ENCODE measurements at places on chromosomes 3 and 15.

DNA sequence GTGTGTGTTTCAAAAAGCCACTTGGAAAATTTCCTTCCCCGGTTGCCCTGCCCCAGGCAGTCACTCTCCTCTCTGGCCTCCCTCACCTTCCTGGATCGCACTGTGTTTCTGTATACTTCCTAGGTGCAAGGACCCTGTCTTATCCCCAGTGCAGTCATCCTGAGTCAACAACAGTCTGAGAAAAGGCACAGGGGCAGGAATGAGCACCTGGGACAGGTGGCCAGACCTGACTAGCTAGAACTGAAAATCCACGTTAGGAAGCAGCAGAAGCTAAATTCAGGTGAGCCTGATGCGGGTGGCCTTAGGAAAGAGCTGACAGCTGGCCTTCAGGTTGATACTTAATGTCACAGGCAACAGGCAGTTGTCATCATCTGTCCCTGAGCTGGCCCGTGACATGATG, 62.9 kb upstream of the VGLL4 start:
- no peak for DNase-seq

GRCh38 chr3:67947808-67948508, 293.5 kb upstream of the SUCLG2 start:
- DNase-seq = peak; percentile 64

GRCh38 chr3:33941804-33942203, 143.4 kb downstream of the PDCD6IP start:
- no peak for DNase-seq

- DNase-seq = no peak
Observed at GRCh38 chr3:113499081-113499480, 15.9 kb downstream of the SPICE1 start.

DNA sequence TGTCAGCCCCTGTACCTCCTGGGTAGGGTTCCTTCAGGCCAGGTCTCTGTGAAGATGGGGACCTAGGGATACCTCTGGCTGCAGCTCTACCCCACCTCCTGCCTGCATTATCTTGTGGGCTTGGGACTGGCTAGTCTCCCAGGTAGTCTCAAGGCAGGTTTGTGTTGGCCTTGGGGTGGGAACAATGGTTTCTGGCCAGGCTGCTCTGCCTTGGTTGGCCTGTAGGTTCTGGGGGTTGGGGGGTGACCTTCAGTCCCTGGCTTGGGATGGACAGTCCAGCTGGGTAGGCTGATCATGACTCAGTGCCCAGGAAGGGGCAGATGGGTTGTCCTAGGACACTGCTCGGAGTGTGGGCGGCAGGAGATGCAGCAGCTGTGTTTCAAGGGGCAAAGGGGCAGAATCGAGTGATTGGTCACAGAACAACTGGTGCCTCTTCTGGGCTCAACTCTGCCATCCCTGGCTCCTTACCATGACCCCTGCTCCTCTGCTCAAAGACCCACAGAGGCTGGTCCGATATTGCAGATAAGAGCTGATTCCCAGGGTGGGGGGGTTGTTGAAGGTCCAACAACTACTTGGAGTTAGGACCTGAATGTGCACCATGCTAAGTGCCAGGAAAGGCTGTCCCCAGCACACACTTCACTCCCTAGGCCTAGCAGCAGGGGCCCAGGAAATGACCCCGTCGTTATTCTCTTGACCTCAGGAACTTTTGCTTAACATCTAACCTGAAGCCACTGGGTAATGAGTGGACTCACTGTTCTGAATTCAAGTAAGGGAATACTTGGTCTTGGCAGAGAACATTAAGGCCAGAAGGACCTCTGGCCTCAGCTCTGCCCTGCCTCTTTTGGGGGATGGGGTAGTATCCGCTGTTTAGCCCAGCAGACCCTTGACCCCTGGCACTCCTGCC, 18.1 kb upstream of the BSN start:
- no peak for DNase-seq

GRCh38 chr15:71219645-71220044, 104.4 kb downstream of the THSD4 start:
- DNase-seq = no peak

GRCh38 chr15:31292391-31293015, 34.1 kb upstream of the KLF13 start:
- no peak for DNase-seq

DNA sequence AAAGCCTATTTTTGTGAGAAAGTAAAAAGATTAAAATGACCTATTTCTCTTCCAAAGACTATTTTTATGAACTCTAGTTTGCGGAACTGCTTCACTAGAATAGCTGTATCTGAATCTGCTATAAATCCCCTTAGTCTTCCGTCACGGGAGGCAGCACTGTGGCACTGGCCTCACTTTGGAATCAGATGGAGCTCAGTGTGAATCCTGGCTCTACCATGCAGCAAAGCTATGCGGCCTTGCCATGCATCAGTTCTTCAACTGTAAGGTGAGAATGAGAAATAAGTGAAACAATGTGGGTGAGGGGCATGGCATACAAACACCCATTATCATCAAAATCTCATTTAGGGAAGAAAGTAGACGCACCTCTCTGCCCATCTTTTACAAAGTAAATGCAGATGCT, 27.5 kb upstream of the CSPG5 start:
- no peak for DNase-seq

DNA sequence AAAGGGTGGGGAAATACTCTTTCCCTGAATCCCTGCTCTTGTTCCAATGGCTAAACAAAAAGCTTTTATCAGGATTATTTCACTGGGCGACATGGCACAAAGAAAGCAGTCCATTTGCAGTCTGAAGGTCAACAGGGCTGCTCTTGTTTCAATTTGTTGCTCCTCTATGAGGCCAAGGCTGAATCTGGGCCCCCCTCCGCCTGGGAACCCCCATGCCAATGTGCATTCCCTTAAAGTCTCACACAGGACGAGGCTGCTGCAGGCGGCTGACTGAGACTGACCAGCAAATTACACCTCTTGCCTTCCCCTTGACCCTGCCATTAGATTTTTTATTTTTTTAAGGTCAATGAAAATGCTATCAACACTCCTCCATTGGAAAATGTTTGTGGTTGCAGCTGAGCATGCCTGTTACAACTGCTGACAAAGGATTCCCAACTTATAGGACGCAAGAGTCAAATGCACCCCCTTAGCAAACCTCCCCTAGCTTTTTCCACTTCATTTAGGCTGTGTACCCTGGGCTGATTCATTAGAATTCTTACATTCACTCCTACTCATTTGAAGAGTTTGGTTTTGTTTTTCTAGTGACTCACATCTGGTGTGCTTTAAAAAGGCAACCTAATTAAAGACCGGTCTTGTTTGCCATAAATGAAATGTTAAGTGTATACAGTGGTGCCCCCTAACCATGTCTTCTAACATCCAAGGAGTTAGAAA, 60.8 kb upstream of the ARHGEF3 start:
- peak; percentile 25 for DNase-seq

GRCh38 chr3:85783291-85783690, 824.5 kb downstream of the CADM2 start:
- DNase-seq = no peak

- DNase-seq = no peak
Observed at GRCh38 chr3:32969656-32970055, 18.2 kb downstream of the CCR4 start.

- no peak for DNase-seq
Observed at GRCh38 chr15:55989383-55989782, 4.0 kb downstream of the NEDD4 start.

GRCh38 chr3:179921500-179921899, 115.2 kb downstream of the PEX5L start:
- no peak for DNase-seq

DNA sequence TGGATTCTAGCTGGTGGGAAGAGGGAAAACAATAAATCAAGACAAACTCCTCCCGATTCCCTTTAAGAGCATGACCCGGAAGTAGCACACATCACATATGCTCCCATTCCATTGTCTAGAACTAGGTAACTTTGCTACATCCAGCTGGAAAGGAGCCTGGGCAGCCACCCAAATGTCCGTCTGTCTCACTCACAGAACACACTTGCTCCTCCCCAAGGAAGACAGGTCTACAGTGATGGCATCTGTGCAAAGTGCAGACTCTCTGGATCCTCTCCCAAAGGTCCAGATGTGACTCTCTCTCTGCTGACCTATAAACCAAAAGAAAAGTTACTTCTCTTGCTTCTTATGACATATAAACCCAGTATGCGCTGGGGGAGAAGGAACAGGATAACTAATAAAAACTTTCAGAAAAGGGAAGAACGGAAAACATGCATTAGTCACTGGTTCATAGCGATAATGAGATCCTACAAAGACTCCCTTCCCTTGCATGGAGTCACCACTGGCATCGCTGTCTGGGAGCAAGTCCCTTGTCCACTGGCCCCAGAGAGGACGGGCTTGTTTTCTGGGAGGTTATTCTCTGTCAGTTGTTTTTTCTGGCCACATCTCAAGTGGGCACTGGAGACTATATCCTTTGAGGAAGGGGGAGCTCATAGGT, 29.8 kb upstream of the EPHB3 start:
- no peak for DNase-seq

DNA sequence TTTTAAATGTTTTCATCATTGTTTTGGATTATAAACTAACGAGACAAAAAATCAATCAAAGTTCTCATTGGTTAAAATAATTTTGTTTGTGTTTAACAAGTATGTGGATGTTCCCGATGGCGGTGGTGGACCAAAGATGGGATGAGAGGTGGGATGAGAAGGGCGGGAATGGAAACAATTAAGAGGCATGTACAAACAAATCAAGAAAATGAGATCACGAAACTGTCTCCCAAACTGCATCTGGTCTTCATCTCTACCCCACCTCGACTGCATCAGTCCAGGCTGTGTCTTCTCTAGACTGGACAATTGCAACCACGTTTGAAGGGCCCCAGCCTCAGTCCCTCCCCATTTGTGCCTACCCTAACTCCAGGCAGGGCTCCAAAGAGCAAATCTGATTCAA, 56.1 kb downstream of the SLC12A8 start:
- no peak for DNase-seq

DNA sequence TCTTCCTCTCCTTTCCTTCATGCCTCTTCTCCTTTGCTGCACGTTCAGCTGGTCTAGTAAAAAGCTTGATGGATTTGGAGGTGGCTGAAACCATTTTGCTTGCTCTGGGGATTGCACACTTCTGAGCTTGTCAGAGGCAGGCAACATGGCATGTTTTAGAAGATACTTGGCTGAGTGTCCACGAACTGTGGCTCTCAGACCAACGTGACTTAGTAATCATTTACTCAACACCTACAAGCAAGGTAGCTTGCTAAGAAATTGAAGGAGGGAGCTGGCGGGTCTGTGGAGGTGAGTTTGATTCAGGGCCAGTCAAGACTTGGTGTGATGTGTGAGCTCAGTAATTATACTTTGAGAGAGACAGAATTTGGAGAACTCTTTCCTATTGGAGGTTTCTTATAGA, 196.0 kb downstream of the LPP start:
- no peak for DNase-seq

- DNase-seq = no peak
Observed at GRCh38 chr3:127053026-127053425, 70.1 kb downstream of the PLXNA1 start.

GRCh38 chr3:127903611-127904375, 11.2 kb upstream of the KBTBD12 start:
- DNase-seq = no peak

DNA sequence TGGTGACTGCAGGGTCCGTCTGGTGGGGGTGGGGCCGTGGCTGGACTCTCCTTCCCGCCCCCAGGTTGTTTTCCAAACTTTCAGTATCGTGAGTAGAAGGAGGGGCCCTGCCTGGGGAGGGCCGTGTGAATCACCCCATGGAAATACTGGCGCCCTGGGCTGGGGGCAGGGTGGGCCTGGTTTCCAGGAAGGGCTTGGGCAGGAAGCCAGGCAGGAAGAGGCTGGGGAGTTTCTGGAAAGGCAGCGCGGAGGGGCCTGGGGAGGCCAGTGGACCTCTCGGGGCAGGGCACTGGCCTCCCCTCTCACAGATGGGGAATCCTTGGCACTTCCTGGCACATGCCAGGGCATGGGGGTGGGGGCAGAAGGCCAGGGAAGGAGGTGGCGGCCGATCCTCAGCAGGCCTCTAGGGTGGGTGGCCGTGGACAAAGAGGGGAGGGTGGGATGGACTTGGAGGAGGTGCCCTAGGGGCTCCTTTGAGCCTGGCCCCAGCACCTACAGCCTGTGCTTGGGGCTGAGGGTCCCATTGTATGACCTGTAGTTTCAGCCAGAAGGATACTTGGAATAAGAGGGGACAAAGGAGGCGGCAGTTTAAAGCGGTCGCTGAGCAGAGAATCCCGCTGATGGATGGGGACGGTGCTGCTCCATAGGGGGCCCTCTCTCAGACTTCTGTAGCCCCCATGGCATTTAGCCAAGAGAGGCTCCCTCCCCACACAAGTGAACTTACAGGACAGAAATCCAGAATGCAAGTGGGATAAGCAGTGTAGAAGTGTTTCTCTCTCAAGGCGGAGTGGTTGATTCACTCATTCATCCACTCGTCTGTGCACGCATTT, 56.5 kb upstream of the GATA2 start:
- DNase-seq = no peak

GRCh38 chr3:20668411-20668810, 482.4 kb upstream of the SGO1 start:
- DNase-seq = no peak

DNA sequence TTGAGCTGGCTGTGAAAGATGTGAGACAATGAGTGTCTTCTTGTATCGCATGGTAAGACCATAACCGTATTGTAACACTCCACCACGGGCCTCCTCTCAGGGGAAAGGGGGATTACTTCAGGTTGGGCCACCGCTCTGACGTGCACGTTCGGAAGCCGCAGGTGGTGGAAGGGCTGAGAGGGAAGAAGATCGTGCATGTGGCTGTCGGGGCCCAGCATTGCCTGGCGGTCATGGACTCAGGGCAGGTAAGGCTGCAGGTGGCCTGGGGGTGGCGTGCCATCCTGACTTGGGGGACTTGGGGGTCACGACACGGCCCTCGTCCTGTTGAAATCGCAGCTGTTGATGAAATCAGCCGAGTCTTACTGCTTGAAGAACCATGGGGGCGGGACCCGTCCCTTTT, 87.3 kb upstream of the FAN1 start:
- DNase-seq = no peak

GRCh38 chr3:154743418-154743817, 313.4 kb upstream of the GPR149 start:
- no peak for DNase-seq

DNA sequence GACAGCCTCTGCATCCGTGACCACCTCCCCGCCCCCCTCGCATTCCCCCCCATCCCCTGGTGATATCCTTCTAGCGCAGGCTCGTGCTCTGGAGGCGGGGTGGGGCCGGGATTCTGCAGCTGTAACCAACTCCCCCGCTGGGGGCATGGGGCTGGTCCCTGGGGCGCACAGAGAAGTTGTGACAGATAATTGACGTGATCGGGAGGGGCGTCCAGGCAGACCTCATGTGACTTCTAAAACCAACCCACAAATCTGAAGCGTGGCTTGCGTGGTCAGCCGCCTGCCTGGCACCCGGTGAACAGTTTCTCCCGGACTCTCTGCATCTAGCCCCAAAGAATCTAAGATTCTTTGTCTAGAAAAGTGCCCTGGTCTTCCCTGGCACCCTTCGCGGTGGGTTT, 100.6 kb upstream of the IGF1R start:
- DNase-seq = no peak

- DNase-seq = peak; percentile 71
Observed at GRCh38 chr15:91320101-91320500, 220.0 kb downstream of the SV2B start.

DNA sequence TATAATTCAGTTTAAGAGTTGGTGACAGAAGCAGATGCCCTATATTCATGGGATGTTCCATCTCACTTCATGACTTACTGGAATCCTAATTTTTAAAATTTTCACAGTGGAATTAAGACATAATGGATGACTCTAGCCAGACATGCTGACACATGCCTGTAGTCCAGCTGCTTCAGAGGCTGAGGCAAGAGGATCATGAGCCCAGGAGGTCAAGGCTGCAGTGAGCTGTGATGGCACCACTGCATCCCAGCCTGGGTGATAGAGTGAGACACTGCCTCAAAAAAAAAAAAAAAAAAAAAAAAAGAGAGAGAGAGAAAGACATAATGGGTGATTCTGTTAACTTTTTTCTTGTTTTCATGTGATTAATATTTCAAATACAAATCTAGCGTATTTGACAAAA, 123.6 kb downstream of the KLHL25 start:
- no peak for DNase-seq
